ENCODE measurements at places on chromosomes 11 and 22.

DNA sequence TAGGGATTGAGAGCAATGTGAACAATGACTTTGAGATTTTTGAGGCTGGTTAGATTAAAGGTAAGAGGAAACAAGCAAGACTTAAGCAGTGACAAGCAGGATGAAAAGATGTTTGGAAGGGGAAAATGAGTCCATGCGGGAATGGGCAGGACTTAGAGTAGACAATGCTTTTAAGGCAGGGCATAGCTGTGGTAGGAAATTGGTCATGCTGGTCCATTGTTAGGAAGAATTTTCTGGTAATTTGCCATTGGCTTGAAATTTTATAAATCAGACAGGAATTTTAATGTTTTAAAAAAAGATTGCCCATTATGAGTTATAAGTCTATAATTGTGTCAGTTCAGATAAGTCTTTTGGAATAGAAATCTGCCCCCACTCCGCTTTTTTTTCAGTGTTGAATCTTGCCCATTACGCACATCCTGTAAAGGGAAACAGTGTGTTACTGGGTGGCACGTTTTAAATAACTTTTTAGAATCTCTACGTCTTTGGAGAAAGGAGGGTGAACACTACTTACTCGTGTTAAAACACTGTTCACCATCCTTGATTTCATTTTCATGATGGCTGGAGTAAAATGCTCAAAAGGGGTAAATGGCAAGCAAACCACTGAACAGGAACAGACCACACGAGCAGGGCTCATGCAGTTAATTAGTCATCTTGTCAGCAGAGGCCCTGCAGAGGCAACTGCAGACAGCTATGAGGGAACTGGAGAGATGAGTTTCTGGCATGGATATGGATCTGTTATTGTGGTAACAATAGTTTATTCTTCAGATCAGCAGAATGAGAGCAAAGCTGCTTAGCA, 25.0 kb downstream of the SWAP70 start:
- peak; percentile 84 for DNase-seq

- DNase-seq: no peak
These were observed 17.2 kb downstream of the LINC01488 start for GRCh38 chr11:69498614-69499175.

DNA sequence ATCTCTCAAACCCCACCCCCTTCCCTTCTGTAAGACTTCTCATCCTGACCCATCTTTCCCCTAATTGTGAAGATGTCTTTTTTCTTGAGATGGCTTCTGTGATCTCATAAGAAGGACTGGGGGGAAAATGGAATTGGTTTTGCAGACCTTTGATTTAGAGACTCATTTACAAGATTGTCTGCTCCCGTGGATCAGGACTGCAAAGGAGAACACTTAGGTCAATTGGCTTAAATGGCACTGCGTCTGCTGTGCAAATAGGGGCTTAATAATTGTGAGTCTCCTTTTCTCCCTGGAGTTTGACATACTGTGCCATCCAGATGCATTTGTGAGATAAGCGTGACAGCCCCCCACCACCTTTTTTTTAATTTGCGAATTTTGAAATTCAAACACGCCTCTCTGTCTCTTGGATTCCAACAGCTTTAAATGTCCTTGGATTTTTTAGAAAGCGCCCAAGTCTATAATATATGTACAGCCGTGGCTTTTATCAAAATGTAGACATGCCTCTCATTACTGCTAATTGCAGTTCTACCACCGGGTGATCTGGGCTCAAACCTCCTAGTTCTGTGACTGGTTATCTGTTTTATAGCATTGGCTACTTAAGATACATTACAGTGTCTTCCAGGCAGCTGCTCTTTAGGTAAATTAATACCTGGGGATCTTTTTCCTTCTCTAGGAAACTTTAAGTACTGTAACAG, 150.0 kb downstream of the DBX1 start:
- no peak for DNase-seq

DNA sequence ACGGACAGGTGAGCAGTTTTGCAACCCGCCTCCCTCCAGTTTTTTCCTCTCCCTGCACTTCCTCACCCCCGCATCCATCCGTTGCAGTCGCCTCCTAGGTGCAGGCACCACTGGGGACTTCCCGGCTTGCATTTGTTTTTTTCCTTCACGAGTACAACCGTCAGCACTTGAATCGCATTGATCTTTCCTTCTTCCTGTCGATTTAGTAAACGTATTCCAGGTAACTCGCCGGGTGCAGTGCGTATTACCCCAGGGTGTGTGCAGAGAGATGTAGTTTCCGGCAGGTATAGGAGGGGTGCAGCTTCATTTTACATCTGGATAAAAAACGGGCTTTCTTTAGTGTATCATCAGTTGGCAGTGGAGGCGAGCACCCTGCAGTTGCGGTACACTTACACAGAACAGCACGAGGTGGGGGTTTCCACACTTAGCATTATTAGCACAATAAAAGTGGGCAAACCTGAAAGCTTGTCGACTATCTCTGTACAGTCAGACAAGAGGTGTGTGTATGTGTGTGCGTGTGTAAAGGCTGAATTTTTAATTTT, at the start of gene SORL1-AS1:
TSS of gene SORL1-AS1 (minus strand) at position 359 of the 542 bp plus-strand sequence.
- DNase-seq: no peak

DNA sequence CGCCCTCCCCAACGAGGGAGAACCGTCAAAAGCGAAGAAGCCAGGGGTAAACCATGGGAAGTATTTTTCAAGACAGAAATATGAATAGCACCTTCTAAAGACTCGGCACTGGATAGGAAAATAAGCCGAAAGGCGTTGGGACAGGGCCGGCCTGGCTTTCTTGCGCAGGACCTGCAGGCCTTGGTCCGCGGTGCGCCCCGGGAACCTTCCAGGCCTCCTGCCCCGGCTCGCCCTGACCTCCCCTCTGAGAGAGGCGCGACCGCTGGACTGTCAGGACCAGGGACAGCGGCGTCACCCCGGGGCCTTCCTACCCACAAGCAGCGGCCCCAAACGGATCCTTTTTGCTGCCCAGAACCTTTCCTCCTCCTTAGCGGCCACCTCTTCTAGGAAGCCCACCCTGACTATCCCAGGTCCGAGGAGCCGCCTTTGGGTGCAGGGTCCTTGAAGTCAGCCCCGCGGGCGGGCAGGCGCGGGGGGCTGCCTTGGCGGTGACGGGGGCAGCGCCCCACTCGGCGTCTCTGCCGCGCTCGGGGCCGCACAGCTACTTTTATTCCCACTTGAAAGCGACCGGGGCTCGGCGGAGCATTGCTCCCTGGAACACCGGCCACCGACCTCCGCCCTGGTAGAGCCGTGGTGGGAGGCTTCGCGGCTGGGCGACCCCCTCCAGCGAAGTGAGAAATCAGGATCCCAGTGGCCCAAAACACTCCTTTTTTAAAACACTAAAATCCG, 650 bp upstream of the MAPK11 start:
- no peak for DNase-seq

GRCh38 chr11:126233391-126233790, 21.8 kb downstream of the FAM118B start:
- no peak for DNase-seq

- DNase-seq: no peak
These were observed 2.5 kb downstream of the CHORDC1 start for GRCh38 chr11:90220391-90220790.

DNA sequence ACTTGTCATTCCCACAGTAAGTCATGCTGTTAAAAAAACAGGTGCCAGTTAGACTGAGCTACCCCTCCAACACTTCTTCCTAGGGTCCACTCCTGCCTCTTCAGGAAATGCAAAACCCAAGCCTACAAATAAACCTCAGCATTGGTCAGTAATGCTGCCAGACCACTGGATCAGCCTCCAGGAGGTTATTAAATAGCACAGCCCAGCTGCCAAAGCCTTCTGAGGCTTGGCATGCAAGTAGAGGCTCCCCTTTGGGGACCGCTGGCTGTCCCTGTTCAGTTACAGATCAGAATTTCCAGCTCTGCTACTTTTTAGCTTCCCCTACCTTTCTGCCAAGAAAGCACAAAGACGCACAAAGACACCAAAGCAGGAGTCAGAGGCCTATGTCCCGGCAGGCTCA, 33.3 kb downstream of the ABTB2 start:
- no peak for DNase-seq

DNA sequence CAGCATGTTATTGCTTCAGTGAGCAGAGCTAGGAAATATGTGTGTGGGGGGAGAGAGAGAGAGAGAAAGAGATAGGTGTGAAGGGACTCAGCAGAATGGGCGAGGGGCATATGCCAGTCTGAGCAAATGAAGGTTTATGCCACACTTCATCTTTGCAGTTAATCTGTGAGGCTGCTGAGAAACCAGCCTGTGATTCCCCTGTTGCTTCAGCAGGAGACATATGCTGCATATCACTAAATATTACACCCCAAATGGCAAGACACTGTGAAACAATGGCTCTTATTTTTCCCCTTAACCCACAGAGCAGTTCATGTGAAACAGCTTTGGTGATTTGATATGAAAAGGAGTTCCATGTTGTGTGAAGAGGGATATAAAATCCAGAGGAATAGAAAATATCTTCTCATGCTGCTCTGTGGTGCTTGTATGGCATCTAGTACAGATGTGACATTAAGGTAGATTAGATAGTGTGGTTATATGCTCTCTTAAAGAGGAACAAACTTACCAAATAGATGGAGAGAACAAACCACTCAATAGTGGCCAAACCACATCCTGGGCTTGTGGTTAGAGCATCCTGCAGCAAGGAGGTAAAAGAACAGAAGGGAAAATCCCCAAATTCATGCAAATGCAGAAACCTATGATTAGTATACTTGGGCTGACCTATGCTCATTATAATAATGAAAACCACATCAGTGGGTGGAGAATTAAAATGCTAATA, 864.2 kb downstream of the FAM181B start:
- no peak for DNase-seq
